CD4-positive, alpha-beta T cell treated with Interleukin-21 for 1 hour (primary cell): ENCODE measurements at places on chromosomes 3 and 15.

- DNase-seq, result no peak
Observed at GRCh38 chr15:74168711-74169126, 4.8 kb upstream of the ISLR start.

DNA sequence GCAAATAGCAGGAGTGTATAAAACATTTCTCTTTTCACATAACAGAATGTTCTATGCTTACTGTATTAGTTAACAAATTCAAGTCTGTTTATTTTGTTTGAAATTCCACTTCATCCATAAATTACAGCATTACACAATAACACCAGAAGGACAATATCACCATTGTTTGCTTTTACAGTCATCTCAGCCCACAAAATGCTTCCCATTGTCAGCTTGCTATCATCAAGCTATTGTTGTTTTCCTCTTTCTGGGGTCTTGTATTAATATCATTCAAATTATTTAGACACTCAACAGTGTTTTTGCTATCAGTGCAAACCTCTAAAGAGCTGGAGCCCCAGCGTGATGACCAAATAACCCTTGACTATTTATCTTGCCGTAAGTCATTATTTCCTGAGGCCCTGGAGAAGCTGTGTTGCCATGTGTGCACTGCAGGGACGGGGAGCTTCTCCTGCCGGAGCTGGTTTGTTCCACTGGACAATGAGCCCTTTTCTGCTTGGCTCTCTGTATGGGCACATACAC lies 1.1 kb downstream of the SAMMSON start:
- no peak for DNase-seq

DNA sequence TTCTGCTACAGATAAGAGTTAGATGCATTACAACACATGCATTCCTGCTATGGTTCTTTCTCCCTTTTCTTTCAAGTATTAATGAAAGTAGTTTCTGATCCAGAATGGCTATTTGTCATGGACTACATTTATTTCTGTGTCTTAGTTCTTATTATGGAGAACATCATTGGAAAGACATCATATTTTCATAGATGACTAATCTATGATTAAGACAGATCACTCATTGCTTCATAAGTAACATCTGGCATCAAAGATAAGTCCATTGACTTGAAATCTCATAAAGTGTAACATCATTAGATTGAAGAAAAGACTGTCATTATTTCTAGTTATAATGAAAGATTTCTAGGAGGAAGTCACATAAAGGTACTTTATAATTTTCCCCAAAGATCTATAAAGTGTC lies 366.7 kb downstream of the NSUN3 start:
- DNase-seq, result no peak

DNA sequence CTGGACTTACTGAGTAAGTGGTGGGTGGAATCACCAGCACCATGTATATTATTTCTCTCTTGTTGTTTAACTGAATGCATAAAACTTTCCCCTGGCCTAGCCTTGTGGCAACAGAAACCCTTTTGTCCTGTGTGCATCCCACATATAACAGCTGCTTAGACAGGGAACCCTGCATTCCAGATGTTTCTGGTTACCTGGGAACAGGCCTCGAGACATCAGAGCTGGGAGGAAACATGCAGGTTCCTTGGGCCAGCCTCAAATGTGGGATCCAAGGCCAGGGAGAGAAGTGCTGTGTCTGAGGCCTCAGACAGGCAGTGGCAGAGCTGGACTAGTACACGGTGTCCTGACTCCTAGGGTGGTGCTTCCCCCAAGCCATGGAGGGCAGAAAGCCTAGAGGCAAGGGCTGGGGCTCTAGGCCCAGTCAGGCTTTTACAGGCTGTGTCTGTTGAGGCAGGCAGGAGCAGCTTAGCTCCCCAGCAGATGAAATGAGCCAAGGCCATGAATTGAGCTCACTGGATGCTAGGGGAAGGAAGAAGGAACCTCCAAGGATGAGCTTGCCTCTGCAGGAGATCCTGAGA lies 57.7 kb downstream of the ITGA11 start:
- DNase-seq, result no peak

- no peak for DNase-seq
Observed at GRCh38 chr3:167497903-167498302, 24.1 kb upstream of the SERPINI2 start.

- no peak for DNase-seq
Observed at GRCh38 chr3:159861369-159861987, 127.2 kb upstream of the IL12A start.
